ENCODE measurements at places on chromosomes 12 and 14.

DNA sequence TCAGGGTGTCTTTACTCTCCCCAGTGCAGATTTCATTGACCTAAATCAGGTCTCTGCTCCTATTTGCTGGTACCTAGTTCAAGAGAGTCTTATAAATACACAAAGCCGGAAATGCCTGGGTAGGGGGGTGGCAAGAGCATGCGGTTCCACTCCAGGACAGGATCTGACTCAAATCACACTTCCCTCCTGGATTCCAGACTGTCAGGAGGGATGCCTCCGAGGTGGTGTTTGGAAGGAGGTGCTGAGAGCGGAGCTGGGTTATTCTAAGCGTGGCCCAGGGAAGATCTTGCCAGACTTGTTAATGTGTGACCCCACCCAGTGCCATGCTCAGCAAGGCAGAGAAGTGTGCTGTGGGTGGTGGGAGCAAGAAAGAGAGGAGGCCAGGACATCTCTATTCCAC is 49.8 kb downstream of the B4GALNT3 start:
- no peak for DNase-seq

DNA sequence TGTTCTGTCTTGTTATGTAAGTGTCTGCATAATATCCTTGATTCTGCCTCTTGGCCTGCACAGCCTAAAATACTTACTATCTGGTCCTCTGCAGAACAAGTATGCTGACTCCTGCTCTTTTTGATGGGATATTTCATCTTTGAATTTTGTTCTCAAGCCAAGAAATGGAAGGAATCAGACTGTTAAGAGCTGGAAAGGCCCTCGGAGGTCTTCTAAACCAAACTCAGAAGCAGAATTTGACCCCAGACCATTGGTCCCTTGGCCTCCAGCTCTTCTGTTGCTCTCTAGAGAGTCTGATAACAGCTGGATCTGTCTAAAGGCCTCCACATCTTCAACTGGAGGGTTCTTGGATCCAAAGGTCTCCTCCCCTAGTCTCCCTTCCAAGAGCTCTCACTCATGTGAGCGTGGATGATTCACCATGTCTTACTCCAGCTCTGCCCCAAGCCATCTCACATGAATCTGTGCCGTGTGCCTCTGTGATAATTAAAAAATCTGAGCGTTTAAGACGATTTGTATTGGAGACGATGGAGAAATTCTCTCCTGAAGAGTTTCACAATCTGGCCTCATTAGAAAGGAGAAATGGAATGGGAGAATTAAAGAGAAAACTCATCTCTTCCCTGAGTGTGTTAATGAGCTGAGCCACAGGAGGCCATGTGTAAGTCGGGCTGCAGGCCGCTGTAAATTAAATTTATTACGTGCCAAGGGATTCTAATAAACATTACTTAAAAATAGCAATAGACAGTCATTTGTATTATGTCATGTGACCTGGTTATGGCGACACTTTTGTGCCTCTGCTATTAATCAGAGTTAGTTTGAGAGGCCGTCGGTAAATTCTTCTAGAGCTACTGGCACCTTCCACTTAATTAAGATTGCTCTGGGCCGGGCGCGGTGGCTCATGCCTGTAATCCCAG is 15.4 kb upstream of the PRIMA1 start:
- DNase-seq: no peak

GRCh38 chr12:42485823-42486222 is 103.7 kb downstream of the PRICKLE1 start:
- no peak for DNase-seq

DNA sequence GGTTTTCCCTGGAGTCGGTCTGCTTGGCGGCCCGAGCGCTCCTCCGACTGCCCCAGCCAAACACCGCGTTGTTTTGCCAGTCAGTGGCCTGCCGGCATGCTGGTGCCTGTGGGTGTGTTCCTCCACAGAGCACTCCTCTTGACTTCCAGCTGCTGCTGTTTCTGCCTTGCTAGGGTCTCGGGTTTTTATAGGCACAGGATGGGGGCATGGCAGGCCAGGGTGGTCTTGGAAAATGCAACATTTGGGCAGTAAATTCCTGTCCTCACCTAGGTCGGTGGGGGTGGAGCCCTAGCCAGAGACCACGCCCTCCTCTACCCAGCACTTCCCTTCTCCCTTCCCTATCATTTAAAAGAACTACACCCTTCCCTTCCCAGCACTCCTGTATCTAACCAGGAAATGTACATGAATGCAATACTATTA is 34.7 kb upstream of the VASH1 start:
- DNase-seq: no peak

DNA sequence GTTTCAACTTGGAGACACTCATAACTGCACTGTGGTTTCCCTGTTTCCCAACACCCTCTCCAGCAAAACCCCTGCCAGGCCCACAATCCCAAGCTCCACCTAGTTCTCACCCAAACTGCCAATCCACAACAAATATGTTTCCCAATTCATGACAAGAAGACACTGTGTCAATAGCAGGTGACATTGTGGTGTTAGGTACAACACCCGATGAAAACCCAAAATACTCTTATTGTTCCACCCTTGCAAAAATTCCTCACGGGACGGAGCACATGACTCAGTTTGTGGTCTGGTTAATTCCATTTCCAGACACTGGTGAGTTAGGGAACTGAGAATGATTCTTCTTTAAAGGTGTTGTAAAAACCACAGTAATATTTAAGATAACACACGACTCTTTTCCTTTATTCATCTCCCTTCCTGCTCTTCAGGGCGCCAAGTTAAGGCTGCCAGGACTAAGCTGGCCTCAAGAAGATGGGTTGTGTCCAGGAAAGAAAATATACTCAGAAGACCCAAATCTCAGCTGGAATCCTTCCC is 735.5 kb downstream of the MED13L start:
- DNase-seq: no peak

DNA sequence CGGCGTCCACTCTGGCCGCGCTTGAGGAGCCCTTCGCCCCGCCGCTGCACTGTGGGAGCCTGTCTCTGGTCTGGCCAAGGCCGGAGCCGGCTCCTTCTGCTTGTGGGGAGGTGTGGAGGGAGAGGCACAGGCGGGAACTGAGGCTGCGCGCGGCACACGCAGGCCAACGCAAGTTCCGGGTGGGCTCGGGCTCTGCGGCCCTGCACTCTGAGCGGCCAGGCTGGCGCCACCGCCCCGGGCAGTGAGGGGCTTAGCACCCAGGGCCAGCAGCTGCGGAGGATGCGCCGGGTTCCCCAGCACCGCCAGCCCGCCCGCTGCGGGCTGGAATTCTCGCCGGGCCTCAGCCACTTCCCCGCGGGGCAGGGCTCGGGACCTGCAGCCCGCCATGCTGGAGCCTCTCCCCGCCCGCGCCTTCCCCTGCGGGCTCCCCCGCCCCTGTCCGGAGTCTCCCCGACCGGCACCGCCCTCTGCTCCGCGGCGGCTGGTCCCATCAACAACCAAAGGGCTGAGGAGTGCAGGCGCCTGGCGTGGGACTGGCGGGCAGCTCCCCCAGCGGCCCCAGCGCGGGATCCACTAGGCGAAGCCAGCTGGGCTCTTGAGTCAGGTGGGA is 921.2 kb upstream of the FOXG1 start:
- DNase-seq: no peak

DNA sequence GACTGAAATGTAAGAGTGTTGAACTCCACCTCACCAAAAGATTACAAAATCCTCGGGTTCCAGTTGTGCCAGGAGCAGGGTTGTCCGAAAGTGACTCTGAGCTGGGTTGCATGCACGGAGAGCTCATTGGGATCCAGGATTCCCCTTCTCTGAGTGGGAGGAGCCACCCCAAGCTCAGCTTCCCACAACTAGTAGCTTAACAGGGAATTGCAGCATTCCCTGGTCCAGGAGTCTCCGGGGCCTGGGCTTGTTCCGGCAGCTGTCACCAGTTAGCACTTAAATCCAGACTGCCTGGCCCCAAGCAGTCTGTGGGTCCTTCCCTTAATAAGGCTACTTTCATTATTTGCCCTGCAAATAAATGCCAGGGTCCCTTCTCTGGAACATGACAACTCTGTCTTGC is 50.1 kb downstream of the CD9 start:
- no peak for DNase-seq

GRCh38 chr14:73944432-73945158 is 5.3 kb downstream of the FAM161B start:
- DNase-seq: no peak

- no peak for DNase-seq
These were observed 202.5 kb downstream of the SLC15A4 start for GRCh38 chr12:128621304-128621703.

DNA sequence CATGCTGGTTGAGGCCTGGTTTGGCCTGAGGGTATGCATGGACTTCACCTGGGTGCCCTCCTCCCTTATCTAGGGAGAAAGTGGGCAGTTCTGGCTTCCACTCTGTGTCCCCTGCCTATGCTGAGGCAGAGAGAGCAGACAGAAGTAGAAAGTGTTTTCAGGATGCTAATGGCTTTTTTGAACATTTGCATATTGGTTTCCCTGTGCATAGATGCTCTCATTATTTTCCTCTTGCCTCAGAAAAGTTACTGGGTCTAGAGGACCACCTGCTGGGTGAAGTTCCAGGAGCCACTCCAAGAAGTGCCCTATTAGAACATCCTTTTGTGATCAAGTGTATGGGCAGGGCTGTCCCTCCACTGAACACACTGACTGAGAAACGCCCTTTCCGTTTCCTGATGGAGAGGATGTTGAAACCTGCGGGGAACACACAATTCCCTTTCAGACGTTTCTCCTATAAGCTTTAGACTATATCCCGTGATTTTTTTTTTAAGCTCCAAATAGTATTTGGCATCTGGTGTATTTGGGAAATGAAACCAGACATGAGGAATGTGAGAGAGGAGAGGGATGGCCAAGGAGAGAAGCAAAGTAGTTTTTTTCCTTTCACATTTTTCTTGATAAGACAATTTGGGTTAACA is 66.6 kb downstream of the DAAM1 start:
- peak; percentile 30 for DNase-seq

DNA sequence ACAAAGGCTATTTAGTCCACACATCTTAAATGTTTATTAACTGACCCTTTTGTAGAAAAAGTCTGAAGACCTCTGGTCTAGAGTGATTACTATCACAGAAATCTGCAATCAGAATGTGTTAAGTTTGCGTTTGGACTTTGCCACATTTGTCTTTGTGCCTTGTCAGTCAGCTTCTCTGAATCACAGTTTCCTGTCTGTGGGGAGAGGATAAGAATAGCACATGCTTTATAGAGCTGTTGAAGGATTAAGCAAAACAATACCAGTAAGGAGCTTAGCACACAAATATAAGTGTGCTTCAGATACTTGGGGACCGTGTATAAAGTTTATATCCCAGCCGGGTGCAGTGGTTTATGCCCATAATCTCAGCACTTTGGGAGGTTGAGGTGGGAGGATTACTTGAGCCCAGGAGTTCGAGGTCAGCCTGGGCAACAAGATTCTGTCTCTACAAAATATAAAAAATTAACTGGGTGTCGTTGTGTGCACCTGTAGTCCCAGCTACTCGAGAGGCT is 63.0 kb upstream of the BTG1 start:
- DNase-seq: peak; percentile 77

GRCh38 chr14:63705561-63706070 is 22.2 kb downstream of the SGPP1 start:
- DNase-seq: peak; percentile 35

DNA sequence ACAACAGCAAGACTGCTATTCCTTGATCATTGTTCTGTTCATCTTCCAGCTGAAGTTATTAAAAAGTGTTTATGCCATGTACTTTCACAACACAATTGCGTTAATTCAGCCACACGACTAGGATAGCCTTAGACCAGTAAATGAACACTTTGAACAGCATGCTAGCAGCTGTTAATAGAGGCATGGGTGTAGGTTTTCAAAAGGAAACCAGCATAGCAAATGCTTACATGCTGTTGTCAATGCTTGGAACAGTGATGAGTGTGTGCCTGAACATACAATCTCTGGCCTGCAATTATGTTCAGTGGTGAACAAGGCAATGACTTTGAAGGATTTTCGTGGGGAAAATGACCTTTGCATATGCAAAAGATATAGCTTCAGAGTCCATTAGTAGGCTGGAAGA is 127.4 kb upstream of the RBM19 start:
- DNase-seq: no peak

GRCh38 chr12:66269757-66270383 is 32.4 kb upstream of the HELB start:
- DNase-seq: peak; percentile 67

DNA sequence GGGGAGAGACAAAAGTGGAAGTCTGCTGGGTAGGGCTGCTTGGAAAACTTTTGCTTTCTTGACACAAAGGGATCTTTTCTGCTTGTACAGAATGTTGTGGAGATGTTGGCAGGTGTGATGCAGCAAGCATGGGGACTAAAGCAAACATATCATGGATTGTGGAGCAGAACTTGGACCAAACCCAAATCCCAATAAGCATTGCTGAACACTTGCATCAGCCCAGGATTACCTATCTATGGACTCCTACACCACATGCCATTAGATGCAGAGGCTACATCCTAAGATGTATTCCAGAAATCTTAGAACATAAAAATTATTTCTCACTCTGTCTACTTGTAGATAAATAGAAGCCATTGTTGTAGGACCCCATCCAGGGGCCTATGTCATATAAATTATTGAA is 44.7 kb upstream of the RERG start:
- no peak for DNase-seq

DNA sequence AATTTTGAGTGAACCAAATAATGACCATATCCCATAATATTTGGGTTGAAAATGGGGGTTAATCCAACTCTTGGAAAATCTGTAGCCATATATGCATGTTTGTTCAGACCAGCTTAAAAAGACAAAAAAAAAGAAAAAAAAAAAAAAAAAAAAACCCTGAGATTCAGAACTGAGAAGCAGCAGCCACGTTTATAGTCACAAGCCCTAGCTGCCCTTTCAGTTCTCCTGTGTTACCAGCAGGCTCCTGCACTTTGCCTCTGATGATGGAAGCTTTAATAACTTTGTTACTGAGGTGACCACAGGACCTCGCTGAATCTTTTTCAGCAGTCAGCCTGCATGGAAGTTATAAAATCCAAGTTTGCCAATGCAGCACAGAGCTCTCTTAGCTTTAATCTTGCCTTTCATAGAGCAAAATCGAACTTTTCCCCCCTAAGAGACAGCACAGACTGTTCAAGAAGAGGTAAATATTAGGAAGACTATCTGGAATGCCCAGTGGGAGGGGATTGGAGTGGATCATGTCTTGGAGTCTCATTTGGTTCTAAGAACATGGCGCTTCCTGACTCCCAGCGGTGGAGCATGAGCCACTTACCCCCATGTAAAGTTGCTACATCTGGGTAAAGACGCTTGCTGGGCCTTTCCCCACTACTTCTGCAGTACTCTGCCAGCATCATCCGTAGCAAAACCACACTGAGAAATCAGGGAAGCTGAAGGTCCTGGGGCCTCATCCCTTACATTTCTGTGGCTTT is 20.6 kb downstream of the GNG2 start:
- DNase-seq: peak; percentile 56

DNA sequence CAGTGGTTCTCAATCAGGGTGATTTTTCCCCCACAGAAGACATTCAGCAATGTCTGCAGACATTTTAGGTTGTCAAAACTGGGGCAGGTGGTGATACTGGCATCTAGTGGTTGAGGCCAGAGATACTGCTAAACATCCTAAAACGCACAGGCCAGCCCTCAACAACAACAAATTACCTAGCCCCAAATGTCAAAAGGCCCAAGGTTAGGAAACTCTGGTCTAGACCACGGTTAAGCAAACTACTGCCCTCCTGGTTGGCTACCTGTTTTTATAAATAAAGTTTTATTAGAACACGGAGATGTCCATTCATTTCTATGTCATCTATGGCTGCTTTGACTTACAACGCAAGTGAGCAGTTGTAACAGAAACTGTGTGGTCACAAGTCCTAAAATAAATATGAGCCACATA is 186.7 kb downstream of the EFCAB11 start:
- peak; percentile 59 for DNase-seq

GRCh38 chr14:20624495-20625070 is 16.9 kb downstream of the OR6S1 start:
- peak; percentile 88 for DNase-seq

GRCh38 chr12:66417217-66417616 is 114.9 kb downstream of the HELB start:
- no peak for DNase-seq

Data from suppressor macrophage treated with lipopolysaccharide for 4 hours (primary cell).